ENCODE measurements at places on chromosomes 7 and 10.
A peak's percentile ranks its signal among the peaks of the same experiment; 100 is the strongest.

DNA sequence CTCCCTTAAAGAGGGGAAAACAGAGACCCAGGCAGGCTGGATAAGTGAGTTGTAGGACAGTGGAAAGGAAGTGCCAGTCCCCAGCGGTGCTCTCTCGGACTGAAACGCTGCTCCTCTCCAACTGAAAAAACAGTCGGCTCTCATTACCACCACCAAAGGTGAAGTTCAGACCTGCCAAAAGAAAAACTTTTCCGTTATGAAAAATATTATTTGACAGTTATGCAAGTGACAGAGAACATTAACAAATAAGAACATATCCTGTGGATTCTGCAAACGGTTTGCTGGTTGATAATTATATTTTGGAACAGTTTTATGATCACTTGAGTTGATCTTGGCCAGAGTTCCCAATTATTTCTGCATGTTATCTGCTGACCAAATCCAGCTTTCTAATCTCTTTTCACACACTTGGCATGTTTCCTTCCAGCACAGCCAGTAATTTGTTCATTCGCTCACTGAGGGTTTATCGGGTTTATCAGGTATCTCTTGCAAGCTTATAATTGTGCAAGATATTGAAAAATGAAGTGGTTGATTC lies 82.6 kb downstream of the PTPRE start:
- no peak for DNase-seq

DNA sequence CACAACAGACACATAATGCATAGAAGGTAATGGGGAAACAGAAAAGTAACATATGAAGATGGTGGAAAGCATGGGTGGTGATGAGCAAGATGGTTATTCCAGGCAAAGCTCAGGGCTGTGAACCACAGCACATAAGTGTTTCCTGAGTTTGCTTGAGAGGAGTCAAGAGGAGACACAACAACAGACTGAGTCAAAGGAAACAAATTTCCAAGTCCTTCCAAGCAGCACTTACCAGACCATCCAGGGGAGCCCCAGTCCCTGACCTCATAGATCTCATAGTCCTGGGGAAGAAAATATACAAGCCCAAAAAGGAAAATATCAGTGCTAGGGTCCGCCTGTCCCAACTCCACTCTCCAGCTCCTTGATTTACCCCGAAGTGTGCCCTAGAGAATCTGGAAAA lies 216.6 kb upstream of the FZD1 start:
- DNase-seq, result no peak

- no peak for DNase-seq
Observed at GRCh38 chr7:27269455-27269854, 26.9 kb downstream of the EVX1 start.

GRCh38 chr10:30705101-30705624 lies 75.6 kb upstream of the LYZL2 start:
- DNase-seq, result no peak

DNA sequence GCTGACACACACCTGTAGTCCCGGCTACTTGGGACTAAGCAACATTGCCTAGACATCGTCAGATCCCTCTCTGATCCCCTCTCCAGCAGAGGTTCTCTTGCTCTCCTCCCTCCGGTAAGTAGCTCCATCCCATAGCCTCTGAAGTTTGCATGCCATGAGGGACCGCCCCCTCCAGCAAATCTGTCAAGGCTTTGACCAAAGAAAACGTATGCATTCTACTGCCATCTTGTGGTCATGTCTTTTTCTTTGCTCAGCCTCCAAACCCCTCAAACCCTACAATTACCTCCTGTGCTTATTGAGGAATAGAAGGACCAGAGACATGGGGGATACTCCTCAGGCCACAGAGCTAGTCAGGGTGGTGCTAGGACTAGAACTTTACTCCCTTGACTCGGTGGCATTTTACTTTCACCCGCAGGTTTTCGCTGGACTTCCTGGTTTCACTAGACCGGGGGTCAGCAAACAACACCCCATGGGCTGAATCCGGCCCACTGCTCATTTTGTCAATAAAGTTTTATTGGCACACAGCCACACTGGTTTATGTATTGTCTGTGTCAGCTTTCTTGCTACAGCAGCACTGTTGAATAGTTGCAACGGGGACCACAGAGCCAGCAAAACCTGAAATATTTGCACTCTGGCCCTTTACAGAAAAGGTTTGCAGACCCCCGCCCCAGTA lies 202.6 kb upstream of the FOXK1 start:
- peak; percentile 57 for DNase-seq

DNA sequence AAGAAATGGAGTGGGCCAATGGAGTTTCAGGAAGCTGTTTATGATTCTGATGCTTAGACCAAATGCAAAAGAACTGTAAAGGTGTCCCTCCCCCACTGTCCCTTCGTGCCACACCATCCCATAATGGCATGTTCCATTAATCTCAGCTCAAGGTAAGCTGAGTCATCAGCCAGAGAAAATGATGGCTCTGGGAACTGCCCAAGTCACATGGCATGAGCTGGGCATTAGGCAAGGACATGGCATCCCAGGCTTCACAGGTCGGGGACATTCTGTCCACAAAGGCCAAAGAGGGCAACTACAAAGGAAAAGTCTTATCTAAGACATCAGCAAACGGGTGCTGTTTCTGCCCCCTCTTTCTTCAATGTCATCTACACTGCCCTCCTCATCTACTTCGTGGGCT lies 44.9 kb downstream of the DLG5 start:
- DNase-seq, result no peak

- DNase-seq, result peak; percentile 84
Observed at GRCh38 chr10:8054494-8055407, at the start of gene GATA3. Gene GATA3 (plus strand): TSS chr10:8054688. CDS start chr10:8055656, 968 bp downstream.

GRCh38 chr10:49353895-49354566 lies 41.9 kb downstream of the DRGX start:
- no peak for DNase-seq

GRCh38 chr7:138890499-138891445 lies 90.4 kb downstream of the KIAA1549 start:
- DNase-seq, result peak; percentile 61

- DNase-seq, result no peak
Observed at GRCh38 chr10:23556727-23557440, 118.0 kb downstream of the OTUD1 start.

DNA sequence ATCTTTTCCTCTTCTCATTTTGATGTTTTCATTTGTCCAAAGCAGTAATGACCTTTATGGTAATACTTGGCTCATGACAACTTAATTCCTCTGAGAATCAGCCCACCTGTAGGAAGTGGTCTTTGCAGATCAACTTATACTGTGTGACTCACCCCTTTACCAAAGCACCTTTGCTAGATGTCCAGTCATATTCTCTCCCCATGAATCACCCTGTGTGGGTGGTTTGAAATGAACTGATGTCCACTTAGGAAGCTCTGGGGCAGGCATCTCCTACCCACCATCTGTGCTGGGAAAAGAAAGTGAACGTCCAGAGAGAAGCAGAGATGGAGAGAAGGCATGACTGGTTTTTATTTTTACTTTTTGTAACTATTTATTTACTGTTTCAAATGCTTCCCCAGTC lies 410.3 kb downstream of the KIF20B start:
- DNase-seq, result no peak

DNA sequence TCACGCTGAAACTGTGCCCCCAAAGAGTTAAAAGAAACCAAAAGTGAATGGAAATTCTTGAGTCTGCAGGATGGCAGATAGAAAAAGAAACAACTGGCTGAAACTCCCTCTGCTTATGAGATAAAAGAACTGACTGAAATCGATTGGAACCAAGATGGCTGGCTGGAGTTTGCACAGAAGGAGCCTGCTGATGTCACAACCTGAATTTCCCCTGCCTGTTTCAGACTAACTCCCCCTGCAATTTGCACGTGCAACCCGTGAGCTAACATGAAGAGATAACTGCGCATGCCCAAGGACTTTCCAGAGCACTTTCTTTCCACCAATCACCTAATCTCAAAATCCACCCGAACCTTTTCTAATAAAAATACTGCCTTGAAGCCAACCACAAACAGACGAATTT lies 435.5 kb downstream of the CALN1 start:
- DNase-seq, result no peak

- DNase-seq, result no peak
Observed at GRCh38 chr10:129685271-129685670, 218.2 kb downstream of the MGMT start.

DNA sequence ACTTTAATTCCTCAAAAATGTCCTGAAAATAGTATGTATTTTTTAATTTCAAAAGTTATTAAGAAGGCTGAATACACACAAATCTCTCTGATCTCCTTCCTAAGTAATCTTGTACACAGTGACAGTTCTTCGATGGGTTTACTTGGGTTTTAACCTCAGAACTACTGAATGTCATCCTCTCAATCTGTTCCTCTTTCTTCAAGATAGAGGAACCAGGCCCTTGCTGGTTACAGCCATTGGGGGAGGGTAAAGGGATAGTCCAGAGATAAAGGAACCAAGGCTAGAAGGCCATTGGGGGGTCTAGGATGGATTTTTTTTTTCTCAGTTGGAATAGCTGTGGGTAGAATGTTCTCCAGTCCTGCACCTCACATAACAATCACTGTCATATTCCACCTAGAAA lies 224.9 kb downstream of the SKIDA1 start:
- no peak for DNase-seq

GRCh38 chr10:105252911-105253310 lies 611.8 kb downstream of the SORCS3 start:
- DNase-seq, result no peak

DNA sequence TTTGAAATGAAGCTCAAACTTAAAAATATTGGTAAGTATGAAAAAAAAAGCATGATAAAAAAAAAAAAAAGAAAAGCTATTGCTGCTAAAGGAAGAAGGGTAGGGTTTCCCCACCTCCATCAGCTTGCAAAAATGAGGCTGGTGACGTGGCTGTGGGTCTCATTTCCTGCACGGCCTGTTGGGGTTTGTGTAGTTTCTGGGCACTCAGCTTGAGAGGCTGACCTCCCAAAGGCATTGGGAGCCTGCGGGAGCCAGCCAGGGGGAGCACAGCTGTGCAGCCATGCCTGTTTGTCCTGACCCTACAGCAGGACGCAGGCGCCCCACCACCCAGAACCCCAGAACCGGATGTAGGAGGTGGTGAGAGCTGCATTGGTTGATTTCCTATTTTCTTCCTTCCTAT lies 48.8 kb upstream of the CARD11 start:
- DNase-seq, result no peak

DNA sequence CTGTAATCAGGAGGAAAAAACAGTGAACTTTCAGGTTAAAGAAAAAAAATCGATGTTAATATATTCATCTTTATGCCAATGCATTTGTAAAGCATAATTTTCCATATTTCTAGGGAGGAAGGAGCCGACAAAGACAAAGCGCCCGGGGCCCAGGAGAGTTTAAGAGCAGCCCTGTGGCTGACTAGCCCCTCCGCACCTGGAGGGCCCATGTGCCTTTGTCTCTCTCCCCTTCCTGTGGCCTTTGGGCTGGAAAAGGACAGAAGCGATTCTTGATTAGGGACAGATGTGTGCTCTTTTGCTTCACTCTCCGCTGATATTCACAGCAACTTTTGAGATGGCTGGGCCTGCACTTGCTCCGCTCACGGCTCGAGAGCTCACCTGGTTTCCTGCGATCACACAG lies 23.1 kb downstream of the DDC start:
- no peak for DNase-seq

GRCh38 chr7:63080406-63080805 lies 918.2 kb upstream of the ZNF722 start:
- DNase-seq, result no peak

- no peak for DNase-seq
Observed at GRCh38 chr10:83167081-83167480, 972.2 kb upstream of the GHITM start.

GRCh38 chr10:93965911-93966310 lies 27.8 kb upstream of the PLCE1 start:
- no peak for DNase-seq

GRCh38 chr10:97434055-97434454 lies 8.1 kb downstream of the PGAM1 start:
- DNase-seq, result no peak

DNA sequence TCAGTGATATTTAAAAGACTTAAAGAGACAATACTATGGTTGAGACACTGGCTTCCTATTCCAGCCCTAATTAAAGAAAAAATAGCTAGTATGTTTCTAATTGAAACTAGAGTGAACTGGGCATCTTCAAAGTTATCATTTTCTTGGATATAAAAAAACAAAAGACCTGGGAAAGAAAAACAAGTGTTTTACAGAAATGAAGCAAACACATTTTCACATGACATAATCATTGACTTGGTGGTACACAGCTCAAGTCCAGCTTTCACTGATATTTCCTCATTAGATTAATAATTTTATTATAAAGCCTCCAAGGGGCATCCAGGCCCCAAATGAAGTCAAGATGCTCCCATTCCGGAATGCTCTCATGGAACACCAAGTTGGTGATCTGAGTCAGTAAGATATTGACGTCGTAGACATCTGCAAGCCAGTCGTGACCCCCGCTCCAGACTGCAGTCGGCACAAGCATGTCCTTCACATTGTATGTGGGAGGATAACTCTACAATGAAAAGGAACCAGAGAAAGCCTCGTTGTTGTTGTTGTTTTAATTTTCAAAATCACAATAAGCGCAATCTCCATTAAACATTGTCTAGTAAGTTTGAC lies 7.5 kb upstream of the CH25H start:
- DNase-seq, result no peak

- DNase-seq, result peak; percentile 48
Observed at GRCh38 chr10:33189808-33190207, 144.7 kb downstream of the NRP1 start.

DNA sequence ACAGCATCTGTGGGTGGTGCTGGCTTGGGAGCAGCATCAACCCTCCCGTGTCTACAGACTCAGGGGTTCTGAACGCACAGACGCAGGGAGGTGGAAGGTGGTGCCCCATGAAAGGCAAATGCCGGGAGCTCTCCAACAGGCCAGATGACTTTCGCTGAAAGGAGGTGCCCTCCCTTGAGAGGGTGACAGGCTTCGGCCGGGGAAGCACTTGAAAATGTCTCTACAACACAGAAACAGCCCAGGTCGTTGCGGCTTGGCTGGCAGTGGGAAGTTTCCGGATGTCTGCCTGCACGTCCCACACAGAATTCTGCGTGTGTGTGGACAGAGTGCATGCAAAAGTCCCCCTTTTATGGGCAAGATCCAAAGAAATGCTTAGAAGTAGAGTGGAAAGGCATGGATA lies 239.6 kb downstream of the SKAP2 start:
- DNase-seq, result no peak

- no peak for DNase-seq
Observed at GRCh38 chr10:28125701-28126100, 126.8 kb upstream of the ODAD2 start.

DNA sequence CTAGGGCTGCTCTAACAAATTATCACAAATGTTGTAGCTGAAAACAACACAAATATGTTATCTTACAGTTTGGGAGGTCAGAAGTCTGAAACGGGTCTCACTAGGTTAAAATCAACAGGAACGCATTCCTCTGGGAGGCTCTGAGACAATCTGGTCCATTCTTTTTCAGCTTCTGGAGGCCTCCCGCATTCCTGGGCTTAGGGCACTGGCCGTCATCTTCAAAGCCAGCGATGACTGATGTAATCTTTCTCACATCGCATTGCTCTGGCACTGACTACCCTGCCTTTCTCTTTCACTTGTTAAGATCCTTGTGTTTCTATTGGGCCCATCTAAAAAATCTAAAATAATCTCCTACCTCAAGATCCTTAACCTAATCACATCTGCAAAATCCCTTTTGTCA lies 1071.5 kb upstream of the C7orf33 start:
- no peak for DNase-seq

- no peak for DNase-seq
Observed at GRCh38 chr7:127678947-127679346, 27.0 kb downstream of the SND1 start.

GRCh38 chr7:17822547-17823173 lies 117.6 kb downstream of the SNX13 start:
- DNase-seq, result peak; percentile 19
